ENCODE measurements at places on chromosomes 7 and 10.

GRCh38 chr10:14080795-14081194, 249.9 kb downstream of the FRMD4A start:
- no peak for DNase-seq

GRCh38 chr7:30493228-30493627, 11.4 kb downstream of the GGCT start:
- DNase-seq, result no peak

DNA sequence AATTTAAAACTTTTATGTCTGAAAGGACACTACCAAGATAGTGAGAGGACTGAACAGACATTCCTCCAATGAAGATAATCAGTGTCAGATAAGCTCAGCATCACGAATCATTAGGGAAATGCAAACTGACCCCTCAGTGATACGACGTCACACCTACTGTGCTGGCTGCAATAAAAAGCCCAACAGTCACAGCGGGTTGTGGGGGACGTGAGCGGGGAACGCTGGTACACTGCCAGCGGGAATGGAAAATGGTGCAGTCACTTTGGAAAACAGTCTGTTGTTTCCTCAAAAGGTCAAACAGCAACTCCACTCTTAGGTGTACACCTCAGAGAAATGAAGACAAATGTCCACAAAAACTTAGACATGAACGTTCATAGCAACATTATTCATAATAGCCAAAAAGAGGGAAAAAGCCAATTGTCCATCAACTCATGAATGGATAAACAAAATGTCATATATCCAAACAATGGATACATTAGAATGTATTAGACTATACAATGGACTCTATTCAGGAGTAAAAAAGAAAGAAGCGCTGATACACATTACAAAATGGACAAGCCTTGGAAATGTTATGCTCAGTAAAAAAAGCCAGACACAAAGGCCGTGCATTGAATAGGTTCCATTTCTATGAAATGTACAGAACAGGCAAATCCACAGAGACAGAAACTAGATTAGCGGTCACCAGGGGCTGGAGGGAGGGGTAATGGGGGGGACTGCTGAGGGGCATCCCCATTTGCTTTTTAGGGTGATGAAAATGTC, 2.4 kb upstream of the ECHS1 start:
- no peak for DNase-seq

DNA sequence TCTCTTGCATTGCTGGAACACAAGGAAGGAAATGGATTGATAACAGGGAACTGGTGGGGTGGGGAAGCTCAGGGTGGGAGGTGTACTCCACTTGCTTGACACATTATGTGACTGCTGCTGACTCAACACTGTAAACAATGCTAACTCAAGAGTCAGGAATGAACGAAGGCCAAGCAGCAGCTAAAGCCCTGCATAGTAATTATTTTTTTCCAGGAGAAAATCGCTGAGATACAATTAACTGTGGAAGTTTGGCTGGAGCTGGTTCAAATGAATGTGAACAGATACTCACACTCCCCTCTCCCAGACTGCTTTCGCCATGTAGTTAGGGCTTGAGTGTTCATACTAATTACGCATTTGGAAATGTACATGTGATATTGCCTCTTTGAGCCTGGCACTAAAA, 170.9 kb upstream of the AOAH start:
- peak; percentile 46 for DNase-seq

GRCh38 chr10:29951441-29951931, 107.9 kb downstream of the JCAD start:
- DNase-seq, result peak; percentile 19

- DNase-seq, result no peak
Observed at GRCh38 chr10:3942937-3943489, 158.0 kb upstream of the KLF6 start.

DNA sequence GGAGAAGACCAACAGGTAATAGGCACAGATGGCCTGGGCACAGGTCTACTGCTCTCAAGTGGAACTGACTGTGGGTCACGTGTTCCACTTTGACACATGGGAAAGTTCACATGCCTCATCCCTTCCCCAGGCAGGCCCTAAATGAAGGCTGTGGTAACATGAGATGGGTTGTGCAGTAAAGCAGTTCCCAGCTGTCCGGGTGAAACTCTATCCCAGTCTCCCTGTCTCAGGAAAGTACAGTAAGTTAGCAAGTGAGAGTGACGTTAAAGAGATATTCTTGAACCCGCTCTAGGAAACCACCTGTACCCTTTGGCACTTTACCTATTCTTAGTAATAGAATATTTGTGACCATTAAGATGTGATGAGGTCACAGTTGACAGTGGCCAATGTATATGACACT, 343.7 kb upstream of the AOAH start:
- DNase-seq, result no peak

- DNase-seq, result no peak
Observed at GRCh38 chr7:77888998-77889397, 90.4 kb downstream of the PHTF2 start.

GRCh38 chr7:33892945-33893344, 12.4 kb upstream of the BMPER start:
- DNase-seq, result no peak

- DNase-seq, result no peak
Observed at GRCh38 chr10:33335551-33335800, 1.0 kb upstream of the NRP1 start.

GRCh38 chr7:18386607-18387006, 108.9 kb upstream of the HDAC9 start:
- DNase-seq, result no peak

DNA sequence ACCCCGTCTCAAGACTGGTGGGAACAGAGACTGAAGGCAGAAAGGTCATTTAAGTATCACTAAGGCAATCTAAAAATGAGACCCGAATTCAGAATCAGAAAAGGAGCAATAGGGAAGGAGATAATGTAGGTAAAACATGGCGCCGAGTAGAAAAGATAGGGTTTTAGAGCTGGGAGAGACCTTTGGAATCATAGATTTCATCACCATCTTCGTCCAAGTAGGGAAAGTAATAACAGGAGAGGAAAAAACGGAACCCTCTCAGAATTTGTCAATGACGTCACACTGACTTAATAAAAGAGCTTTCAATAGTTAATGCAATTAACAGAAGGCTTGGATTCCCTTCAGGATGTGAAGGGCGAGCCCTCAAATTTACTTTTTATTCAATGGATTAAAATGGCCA, 1.0 kb upstream of the UBN2 start:
- peak; percentile 8 for DNase-seq

DNA sequence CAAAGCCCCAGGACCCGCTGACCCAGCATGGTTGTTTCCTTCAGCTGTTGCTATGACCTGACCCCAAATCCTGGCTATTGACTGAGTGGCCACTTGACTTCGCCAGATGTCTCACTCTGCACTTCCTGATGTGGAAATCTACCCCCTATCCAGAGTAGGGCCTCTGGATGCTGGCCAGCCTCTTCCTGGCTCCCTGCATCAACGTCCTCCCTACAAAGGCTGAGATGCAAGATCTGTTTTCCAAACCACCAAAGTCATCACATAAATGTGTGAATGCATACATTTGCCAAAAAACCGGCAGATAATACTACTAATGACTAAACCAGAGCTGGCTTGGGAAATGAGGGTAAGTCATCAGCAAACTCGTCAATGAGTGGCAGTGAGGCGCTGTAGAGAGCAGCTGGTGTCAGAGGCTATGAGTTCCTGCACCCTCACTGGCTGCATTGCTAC, 70.4 kb downstream of the PYROXD2 start:
- peak; percentile 39 for DNase-seq

DNA sequence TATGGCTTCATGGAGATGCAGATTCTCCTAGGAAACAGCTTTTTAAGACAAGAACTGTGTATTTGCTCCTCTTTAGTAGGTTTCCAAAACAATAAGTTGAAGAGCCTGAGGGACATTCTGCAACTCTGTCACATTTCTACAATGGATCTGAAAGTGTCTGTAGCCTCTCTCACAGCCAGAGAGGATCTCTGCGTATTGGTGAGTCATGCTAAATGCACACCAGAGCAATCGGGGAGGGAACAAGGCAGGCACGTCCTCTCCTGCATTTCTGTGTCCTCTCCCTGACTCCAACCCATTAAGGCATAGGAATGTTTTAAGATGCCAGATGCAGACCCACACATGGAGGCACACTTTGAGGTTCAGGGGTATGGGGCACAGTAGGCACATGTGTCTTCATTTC, 1126.4 kb upstream of the GHITM start:
- peak; percentile 2 for DNase-seq

GRCh38 chr7:158044482-158044823, 543.2 kb downstream of the PTPRN2 start:
- DNase-seq, result no peak

DNA sequence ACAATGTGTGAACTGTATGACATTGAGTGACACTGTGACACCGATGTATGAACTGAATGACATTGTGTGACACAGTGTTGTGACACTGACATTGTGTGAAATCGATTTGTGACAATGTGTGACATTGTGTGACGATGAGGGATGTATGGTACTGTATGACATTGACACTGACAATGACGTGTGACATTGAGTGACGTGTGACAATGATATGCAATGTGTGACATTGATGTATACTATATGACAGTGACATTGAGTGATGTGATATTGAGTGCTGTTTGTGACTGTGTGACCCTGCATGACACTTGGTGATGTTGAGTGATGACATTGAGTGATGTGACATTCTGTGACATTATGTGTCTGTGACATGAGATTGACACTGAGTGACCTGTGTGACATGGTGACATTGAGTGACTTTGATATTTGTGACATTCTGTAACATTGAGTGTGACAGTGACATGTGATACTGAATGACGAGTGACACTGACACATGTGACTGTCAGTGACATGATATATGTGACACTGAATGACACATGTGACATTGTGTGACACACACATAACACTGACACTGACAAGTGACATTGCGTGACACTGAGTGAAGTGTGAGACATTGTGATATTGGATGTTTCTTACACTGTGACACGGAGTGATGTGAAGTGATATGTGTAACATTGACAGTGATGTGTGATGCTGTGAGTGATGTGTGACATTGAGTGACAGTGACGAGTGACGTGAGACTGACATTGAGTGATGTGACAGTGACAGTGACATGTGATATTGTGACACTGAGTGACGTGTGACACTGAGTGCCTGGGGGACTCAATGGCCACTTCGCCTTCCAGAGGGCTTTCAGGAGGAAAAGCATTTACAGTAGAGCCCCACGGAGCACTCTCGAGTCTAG, 167.5 kb downstream of the PRKAG2 start:
- no peak for DNase-seq

DNA sequence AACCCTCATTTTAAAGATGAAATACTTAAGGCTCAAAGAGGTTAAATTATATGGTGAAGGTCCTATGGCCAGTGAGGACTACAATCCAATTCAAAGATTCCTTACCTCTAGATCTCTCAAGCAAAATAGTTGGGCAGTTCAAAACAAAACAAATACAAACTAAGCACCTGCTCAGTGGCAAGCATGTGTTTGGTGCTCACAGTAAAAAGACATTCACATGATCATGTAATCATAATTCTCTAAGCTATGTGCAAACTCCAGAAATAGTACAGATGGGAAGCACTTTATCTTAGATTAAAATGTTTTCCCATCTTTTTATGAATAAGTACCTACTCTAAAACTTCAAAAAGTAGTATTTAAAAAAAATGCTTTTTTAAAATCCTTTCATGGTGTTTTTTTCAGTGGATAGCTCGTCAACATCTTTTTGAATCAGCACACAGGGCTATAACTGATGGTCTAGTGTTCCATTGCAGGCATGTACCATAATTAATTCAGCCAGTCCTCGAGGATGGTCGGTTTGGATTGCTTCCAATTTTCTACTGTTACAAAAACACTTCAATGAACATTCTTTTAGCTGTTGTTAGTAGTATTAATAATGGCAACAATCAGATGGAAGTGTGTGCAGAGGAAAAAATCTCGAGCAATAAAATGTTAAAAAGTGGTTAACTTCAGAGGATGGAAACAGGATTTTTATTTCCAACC, 58.4 kb downstream of the CHCHD3 start:
- DNase-seq, result no peak

GRCh38 chr7:155361346-155361680, 63.6 kb downstream of the INSIG1 start:
- DNase-seq, result no peak

GRCh38 chr7:159108941-159109652, 35.6 kb downstream of the VIPR2 start:
- DNase-seq, result no peak

DNA sequence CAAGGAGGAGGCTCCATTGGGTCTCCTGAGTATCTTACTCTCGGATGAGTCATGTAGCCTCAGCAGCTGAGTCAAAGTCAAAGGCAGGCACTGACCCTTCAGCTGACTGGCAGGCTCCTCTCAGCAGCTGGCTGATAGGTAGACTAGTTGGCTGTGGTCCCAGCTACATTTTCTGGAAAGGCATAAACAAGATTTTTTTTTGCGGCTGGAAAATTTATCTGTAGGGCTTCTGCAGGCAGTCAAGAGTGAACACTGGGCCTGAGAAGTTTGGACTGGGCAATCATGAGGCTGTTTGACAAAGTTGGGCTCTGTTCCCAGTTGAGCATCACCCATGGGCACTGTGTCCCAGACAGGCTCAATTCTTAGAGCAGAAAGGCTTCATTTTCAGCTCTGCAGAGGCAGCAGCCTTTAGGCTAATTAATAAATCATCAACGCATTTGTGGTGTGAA, 796.2 kb downstream of the CCSER2 start:
- DNase-seq, result no peak

- DNase-seq, result no peak
Observed at GRCh38 chr7:80648031-80648600, 9.7 kb downstream of the CD36 start.

DNA sequence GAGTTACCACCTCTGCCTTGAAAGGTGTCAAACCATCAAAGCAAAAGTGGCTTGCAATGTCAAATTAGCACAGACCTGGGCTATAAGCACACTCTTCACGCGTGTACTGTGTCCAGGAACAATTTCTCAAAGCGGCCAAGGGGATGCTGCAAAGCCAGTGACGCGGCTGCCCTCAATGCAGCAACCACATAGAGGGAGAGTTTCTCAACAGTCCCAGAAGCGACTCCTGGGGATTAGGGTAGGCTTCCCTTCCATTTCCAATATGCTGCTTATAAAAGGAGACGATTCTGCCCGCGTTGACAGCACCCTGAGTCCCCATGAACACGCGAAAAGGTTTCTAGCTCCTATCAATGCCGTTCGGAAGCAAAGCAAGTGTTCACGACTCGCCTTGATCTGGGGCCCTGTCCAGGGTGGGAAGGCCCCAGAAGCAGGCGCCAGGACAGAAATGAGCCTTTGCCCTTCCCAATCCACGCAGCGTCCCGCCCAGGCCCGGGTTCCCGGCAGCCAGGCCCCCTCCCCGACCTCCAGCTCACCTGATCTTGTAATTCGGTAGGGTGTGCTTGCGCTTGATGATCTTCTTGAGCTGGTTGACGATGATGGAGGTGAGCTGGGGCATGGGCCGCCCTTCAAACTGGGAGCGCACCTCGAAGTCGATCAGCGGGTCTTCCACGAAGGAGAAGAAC, 1.3 kb downstream of the PDZD8 start:
- DNase-seq, result peak; percentile 62

DNA sequence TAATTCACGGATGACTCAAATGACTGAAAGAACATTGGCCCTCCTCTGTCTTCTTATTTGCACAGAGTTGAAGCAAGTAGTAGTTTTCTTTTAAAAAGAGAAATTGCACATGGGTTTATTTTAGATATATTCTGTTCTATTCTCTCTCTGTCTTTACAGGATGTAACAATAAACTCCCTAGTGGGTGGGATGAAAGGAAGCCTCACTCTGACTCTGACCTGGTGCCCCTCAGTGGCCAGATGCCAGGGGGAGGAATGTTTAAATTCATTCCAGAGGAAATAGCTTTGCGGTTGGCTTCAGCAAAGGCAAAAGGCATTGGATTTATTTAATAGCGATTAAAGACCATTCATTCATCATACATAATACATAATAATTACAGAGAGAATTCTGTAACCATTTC, 156.4 kb upstream of the MTPN start:
- peak; percentile 22 for DNase-seq
